OCI-LY7 (cell line): ENCODE measurements at places on chromosomes 12 and 14.

GRCh38 chr14:97602438-97603117, 805.4 kb downstream of the VRK1 start:
- DNase-seq: no peak

- no peak for DNase-seq
Measured at GRCh38 chr12:780750-781379, 28.5 kb downstream of the WNK1 start.

- peak; percentile 2 for DNase-seq
Measured at GRCh38 chr14:72476657-72477499, 417.0 kb downstream of the DPF3 start.

DNA sequence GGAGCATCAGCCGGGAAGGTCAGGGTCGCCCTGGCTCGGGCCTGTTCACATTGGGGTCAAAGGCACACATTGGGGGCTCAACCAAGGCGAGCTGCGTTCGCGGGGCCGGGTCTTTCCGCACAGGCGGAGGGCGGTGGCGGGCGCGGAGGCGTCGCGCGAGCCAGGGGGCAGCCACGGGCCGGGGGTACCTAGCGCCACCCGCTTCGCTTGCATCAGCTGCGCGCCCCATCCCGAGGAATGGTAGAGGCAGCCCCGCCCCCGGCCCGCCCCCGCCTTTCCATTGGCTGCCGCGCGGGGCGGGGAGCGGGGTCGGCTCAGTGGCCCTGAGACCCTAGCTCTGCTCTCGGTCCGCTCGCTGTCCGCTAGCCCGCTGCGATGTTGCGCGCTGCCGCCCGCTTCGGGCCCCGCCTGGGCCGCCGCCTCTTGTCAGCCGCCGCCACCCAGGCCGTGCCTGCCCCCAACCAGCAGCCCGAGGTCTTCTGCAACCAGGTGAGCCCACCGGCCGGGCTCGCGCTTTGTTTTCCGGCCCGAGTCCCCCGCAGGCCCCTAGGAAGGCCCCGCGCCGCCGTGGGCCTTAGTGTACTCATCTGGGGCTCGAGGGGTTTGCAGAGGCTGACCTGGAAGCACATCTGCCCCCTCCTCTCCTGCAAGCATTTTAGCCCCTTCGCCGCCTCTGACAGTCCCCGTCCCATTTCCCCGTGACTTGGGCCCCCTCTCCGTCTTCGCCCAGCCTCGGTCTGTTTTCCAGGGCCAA, at the start of gene ALDH2:
TSS of gene ALDH2 (plus strand) at position 326 of the 754 bp plus-strand sequence. CDS start at position 376, 50 bp downstream.
- peak; percentile 69 for DNase-seq

DNA sequence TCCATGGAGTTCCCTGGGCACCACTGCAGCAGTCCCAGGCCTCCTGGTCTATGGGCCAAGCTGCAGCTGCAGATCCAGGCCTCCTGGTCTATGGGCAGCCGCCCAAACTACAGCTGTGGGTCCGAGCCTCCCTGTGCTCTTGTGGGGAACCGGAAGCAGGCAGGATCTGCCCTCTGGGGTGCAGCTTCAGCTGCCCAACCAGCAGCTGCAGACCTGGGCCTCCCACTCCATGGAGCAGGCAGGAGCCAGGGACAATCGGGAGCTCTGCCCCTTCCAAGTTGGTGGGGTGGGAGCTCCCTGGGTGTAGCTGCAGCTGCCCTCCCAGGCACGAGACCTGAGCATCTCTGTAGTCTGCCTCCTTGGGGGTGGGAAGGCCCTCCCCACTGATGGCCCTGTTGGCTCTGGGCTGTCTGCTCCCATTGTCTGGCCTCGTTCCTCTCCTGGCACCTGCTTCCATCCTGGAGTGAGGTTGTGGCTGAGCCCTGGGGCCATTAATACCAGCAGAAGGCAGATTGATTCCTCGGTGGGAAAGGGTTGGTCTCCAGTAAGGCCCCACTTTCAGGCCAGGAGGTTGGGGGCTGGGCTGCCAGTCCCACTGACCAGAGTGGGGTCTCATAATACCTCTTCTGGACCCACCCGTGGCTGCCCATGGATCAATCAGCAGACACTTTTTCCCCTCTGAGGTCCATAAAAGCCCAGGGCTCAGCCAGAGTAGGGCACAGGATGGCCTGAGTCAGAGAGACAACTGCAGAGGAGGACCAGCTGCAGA, 142.1 kb downstream of the GPR65 start:
- DNase-seq: no peak

- DNase-seq: no peak
Measured at GRCh38 chr12:47190905-47191304, 111.1 kb upstream of the AMIGO2 start.

DNA sequence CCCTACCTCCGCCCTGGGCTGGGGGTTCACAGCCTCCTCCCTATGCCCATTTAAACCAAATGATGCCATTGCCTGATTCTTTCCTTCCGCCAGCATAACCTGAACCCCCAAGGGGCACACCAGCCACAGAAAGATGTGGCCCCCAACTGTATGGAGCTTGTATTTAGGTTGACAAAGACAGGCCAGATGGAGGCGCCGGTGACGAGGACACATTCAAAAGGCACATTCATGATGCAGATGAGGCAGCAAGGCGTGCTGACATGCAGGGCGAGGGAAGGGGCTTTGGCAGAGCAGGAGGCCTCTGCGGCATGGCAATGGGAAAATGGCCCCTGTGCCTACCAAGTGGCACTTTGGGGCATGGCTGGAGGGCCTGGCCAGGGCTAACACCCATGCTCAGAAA, 112.2 kb downstream of the RFLNA start:
- DNase-seq: no peak

GRCh38 chr12:6211421-6211869, 11.2 kb downstream of the CD9 start:
- no peak for DNase-seq

GRCh38 chr12:89351489-89352241, 636 bp downstream of the DUSP6 start:
- DNase-seq: peak; percentile 58

DNA sequence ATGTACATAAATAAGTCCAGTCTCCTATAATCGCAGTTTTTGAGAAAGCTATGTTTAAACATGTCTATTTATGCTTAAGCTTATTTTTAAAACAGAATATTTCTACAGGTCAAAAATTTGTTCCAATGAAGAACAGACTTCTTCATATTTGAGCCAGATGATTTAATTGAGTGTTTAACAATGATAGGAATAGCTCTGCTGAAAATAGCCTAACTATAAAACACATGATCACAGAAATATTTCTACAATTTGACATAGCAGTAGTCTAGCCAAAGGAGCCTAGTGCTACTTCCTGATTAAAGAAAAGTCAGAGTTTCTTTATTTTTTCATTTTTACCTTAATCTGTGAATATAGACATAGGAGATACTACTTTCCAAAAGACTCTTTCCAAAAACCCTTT, 29.4 kb downstream of the DCP1B start:
- no peak for DNase-seq

DNA sequence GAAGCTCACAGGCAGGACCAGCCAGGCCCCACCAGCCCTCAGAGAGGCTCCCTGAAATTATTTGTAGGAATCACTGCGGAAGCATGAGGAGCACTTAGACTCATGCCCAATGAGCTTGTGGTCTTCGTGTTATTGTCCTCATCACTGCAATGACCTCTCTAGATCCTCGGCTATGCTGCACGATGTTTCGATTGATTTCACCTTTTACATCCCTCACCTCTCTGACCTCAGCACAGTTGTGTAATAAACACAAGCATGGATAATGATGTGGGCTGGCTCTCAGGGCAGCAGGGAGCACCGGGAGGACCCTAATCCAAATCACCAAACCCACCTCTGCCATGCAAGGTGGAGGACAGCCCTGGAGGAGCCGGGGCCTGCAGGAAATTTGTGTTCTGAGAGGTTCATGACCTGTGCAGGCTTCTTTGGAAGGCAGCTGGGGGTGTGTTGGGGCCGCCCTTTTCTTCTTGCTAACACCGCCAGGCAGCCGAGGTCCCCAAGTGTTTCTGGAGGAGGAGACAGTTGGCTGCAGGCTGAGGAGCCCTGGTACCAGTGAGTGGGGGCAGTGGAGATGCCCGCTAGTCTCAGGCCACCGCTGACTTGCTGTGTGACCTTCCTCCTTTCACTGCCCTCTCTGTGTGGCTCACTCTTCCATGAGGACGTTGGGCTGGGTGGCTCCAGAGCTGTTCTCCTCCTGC, 29.5 kb upstream of the EML1 start:
- DNase-seq: no peak

DNA sequence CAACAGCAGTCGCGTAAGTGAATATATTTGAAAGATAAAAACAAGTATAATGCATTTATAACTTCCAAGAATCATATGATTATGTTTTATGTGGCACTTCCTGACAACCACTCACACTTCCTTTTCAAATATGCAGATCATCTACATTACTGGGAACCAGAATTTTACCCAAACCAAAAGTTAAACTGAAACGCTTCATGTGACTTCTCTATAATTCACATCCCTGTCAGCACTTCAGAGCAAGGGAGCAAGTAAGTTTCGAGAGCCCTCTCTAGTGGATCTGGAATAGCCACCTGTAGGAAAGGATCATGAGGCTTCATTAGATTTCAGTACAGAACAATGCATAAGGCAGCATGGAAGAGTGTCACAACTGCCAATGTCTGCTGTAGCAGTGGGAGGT, 13.7 kb upstream of the ALX1 start:
- DNase-seq: no peak

DNA sequence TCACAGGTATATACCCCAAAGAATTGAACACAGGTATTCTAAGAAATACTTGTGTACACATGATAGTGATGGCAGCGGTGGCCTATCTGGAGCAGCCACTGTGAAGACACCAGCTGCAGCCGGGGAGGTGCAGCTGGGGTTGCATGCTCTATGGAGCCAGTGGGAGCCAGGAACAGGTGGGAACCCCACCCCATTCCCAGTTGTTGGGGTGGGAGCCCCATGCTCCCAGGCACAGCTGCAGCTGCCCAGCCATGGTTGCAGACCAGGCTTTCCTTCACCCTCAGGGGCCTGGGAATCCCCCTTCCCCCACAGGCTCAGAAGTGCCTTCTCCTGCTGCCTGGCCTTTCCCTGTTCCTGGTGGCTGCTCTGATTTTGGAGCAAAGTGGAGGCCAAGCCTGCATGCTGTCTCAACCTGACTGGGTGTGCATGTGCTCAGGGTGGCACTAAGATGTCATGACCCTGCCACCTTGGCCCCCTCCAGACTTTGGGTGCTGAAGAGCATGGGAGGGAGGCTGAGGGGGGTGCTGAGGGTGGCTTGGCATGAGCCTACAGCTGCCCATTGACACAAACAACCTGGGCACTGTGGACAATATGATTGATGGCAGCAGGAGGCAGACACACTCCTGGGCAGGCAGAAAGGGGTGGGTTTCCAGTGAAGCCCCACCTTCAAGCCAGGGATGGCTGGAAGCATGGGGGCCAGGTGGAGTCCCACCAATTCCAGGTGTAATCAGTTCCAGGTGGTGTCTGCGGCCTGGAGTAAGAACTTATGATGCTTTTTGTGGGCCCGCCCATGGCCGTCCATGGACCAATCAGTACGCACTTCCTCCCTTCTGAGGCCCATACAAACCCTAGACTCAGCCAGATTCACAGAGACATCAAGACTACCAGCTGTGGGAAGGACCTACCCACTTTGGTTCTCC, 234.7 kb downstream of the ADGRD1 start:
- DNase-seq: no peak

DNA sequence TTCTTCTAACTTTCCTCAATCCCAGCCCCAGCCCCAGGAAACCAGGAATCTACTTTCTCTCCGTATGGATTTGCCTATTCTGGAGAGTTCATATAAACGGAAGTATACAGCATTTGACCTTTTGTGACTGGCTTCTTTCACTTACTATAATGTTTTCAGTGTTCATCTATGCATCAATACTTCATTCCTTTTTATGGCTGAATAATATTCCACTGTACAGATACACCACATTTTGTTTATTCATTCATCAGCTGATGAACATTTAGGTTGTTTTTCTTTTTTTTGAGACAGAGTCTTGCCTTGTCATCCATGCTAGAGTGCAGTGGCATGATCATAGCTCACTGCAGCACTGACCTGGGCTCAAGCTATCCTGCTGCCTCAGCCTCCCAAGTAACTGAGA, 3.9 kb upstream of the PLEKHG3 start:
- DNase-seq: no peak

DNA sequence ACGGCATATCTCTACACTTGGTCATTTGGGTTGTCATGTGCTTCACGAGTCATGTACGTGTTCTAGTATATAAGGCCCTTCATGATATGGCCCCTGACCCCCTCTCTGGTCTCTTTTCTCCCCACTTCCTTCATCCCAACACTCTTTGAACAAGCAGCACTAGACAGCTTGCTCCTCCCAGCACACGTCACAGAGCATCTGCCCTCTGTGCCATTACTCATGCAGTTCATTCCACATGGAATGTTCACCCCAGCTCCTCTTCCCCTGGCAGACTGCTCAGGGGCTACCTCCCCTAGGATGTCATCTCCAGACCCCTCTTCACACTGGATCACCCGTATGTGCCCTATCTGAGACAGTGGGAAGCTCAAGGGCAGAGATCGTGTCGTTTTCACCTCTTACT, 14.1 kb upstream of the LRP1-AS start:
- DNase-seq: no peak

- DNase-seq: peak; percentile 52
Measured at GRCh38 chr14:96584199-96584906, 82.2 kb downstream of the PAPOLA start.

- DNase-seq: no peak
Measured at GRCh38 chr14:104181761-104182530, 43.6 kb downstream of the KIF26A start.

GRCh38 chr12:6542209-6543009, 8.1 kb downstream of the GAPDH start:
- DNase-seq: no peak

DNA sequence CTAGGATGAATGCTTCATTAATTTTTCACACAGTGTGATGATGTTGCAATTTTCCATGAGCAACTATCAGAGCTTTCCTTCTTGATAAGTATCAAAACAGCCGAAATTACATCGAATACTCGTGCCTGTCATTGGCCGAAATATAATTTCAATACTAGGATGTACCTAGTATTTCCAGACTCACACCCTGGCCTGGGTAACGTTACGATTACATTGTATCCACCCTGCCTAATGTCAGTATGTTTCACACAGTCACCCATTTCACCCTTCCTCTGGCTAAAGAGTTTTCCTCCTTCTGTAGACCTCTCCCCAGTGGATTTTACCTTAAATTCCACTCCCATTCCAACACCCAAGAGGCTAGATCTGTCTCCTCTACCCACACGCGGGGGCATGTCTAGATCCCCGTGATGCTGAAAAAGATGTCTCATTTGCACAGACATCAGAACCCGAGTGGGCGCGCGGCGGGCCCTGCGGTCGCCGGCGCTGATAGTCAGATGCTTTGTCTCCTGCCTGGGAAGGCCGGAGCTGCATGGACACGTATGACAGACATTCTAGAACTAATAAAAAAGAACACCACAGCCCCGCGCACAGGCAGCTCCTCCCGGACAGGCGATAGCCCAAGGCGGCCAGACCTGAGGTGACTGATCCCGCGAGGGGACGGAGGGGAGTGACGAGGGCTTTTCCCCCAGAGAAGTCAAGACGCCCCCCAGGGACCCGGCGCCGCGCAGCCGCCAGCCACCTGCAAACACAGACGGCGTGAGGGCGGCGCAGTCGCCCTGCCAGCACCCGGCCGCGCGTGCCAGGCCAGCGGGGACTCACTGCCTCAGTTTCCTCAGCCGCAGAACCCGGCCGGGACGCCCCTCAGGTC, 723 bp downstream of the KIF21A start:
- DNase-seq: no peak

GRCh38 chr12:76587428-76588178, 28.0 kb upstream of the OSBPL8 start:
- no peak for DNase-seq

- DNase-seq: no peak
Measured at GRCh38 chr12:32471591-32472001, 72.2 kb downstream of the FGD4 start.
